ENCODE measurements at places on chromosomes 1 and 21.
A peak's percentile ranks its signal among the peaks of the same experiment; 100 is the strongest.

GRCh38 chr1:109185990-109186732 lies 27.6 kb upstream of the SARS1 start:
- DNase-seq = no peak

GRCh38 chr21:15935530-15935929 lies 205.7 kb downstream of the USP25 start:
- no peak for DNase-seq

GRCh38 chr1:222555992-222556615 lies 8.2 kb upstream of the HHIPL2 start:
- no peak for DNase-seq

GRCh38 chr1:156550346-156550745 lies 22.0 kb downstream of the IQGAP3 start:
- no peak for DNase-seq

GRCh38 chr1:7103361-7103782 lies 318.1 kb downstream of the CAMTA1 start:
- DNase-seq = no peak

GRCh38 chr1:153360190-153360589 lies 2.5 kb downstream of the S100A9 start:
- no peak for DNase-seq

DNA sequence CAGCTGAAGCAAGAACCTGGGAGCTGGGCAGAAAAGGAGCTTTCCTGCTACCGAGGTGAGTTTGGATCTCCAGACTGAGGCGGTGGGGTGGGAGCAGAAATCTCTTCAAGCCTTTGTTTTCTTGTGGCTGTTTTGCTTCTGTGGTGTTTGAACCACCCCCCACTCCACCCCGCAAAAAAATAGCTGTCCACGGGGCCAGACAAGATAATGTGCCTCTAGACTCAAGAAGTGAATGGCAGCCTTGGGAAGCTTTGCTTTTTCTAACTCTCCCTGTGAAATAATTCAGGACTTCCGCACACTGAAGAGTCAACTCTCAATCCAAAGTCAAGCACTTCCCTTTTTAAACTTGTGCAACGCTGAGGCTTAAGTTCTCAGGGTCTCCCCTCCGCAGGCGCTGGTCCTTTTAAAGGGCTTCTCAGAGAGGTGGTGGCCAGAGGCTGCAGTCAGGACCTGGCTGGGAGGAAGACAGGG lies 159.6 kb upstream of the COA6 start:
- no peak for DNase-seq

- no peak for DNase-seq
These were observed 53.6 kb upstream of the A3GALT2 start for GRCh38 chr1:33374336-33375105.

GRCh38 chr1:50975436-50975835 lies 5.4 kb downstream of the CDKN2C start:
- no peak for DNase-seq

- no peak for DNase-seq
These were observed 165.8 kb downstream of the ST6GALNAC3 start for GRCh38 chr1:76240316-76240715.

GRCh38 chr1:29444782-29445729 lies 208.7 kb downstream of the PTPRU start:
- DNase-seq = no peak

DNA sequence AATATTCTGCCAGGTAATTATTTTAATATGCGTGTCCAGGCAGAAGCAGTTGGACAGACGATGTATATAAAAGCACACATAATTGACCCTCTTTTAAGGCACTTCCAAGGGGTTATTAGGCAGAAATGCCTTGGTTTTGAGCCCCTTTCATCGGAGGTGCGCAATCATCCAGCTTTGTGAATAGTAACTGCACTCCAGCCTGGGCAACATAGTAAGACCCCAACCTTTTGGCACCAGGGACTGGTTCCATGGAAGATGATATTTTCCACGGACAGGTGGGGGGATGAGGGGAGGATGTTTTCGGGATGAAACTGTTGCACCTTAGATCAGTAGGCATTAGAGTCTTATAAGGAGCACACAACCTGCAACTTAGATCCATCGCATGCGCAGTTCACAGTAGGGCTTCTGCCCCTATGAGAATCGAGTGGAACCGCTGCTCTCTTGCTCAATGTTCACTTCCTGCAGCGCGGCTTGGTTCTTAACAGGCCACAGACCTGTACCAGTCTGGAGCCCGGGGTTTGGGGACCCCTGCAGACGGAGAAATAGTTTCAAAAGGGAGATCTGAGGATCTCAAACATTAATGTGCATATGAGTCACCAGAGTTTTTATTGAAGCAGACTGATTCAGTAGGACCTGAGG lies 1.8 kb upstream of the MCOLN2 start:
- peak; percentile 36 for DNase-seq

GRCh38 chr1:236990052-236990445 lies 14.2 kb downstream of the MT1HL1 start:
- no peak for DNase-seq

DNA sequence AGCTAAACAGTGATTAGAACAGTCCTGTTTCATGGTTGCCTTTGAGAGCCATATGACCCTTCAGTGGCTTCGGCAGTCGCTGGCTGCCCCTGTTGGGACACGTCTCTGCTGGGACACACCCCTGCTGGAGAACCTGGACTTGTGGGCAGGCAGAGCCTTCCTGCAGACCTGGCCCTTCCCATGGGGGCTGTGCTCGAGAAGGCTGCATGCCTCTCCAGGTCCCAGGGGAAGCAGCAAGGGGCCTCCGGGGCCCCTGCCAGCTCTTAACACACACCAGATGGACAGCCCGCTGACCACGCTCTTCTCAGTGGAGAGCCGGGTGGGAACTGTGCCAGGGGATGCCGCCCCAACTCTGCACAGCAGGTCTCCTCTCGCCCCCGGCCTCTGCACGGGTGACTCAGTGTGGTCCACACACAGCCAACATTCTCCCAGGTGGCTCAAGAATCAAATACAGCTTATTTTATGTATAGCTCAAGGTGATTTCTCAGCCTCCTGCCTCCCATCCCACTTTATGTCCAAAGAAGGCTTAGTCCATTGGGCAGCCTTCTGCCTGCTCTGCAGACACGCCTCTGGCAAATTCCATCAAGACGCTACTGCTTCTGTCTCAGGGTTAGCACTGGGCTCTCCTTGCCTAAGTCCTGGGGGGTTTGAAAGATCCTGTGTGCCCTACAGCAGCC lies 450.8 kb downstream of the KIF26B start:
- DNase-seq = no peak

DNA sequence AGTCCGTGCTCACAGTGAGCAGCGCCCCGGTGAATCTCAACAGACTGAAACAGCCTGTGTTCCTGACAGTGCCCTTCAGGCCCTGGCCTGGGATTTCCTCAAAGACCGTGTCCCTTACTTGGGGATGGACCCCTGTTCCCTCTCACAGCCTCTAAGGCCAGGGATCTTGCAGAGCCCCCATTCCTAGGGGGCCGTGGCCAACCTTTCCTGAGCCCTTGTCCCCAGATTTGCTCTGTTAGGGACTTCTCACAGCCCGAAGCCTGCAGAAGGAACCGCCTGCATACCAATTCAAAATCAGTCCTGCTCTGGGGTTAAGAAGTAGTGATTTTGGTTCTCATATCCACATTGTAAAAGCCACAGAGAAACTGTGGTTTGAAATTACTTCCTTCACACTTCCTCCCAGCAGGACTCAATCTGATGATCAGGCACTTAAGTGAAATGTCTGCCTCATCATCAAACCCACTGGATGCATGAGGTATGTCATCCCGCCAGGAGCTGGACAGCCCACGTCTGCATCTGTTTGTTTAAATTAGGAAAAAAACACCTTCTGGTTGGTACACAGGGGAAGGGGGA lies 14.9 kb downstream of the ABCA4 start:
- no peak for DNase-seq

DNA sequence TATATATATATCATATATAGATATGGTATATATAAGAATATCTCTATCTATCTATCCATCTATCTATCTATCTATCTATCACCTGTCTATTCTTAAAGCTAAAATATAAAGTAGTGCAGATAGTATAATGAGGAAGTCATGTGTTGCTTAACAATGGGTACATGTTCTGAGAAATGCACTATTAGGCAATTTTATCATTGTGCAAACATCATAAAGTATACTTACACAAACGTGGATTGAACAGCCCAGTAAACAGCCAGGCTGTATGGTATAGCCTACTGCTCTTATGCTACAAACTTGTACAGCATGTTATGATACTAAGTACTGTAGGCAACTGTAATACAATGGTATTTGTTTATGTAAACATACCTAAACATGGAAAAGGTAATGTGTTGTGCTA lies 621.0 kb upstream of the NCAM2 start:
- no peak for DNase-seq

DNA sequence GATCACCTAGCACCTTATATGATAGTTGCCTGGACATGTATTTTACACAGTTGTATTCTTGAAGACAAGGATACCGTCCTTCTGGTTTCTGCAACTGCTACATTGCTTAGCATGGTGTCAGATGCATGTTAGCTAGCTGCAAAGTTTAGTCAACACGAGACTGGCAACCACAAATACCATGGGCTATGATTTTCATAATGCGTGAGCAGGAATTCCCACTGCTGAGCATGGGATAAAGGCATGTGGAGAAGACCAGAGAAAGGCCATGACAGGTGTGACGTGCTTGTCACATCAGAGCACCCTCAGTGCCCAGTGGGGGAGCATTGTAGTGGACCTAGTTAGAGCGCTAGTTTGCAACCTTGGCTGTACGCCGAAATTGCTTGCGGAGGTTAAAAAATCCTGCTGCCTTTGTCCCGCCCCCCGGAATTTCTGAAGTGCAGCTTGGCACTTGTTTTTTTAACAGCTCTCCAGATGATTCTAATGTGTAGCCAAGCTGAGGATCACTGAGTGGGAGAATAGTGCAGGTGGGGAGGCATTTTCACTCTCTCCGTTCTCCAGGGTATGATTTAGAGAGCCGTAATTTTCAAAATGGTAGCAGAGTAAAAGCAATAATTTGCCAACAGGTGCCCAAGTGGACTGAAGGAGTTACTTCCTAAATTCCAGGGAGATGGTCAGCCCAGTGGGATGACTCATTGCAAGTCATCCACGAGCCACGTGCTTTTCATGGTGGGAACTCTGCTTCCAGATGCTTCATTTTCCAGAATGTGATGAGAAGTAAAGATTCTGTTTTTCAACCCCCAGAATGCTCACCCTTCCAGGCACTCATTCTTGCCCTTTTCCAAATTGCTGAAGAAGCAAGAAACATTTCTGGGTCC lies 81.0 kb downstream of the CNIH3 start:
- no peak for DNase-seq

GRCh38 chr1:17551755-17552234 lies 12.3 kb downstream of the ARHGEF10L start:
- DNase-seq = no peak

DNA sequence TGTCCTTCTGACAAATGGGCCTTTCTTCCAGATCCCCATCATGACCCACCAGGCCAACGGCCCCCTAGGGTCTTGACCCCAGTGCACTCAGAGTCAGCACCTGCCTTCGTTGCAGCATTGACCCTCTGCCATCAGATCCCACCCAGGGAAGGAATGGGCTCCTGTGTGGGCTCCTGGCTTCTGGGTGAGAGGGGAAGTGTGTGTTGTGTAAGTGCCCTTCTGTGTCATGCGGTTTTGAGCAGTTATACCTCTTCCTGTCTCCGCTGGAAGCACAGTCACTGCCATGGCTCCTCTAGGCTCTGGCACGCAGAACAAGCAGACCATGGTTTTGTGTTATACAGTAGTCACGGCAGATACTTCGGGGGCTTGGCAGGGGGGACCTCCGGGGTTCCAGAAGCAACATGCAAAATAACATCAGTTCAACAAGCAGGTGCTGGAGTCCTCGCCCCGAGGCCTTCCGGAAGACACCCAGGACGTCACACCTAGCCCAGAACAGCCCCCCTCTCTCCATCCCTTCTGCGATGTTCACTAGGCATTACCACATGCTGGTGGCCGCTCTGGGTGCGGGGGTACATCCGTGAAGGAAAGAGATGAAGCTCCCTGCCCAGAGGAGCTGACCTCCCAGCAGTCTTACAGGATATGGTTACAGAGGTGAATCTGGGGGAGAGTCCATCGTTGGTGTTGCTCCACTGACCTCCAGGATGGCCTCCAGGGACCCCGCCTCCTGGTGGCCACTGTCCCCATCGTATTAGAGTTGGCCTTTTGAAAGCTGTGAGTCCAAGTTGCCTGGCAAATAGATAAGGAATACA lies 17.4 kb upstream of the KCNAB2 start:
- DNase-seq = peak; percentile 33

GRCh38 chr1:189803364-189803763 lies 674.3 kb downstream of the BRINP3 start:
- DNase-seq = no peak

- no peak for DNase-seq
These were observed 244.1 kb downstream of the GRIK3 start for GRCh38 chr1:36790191-36790590.

DNA sequence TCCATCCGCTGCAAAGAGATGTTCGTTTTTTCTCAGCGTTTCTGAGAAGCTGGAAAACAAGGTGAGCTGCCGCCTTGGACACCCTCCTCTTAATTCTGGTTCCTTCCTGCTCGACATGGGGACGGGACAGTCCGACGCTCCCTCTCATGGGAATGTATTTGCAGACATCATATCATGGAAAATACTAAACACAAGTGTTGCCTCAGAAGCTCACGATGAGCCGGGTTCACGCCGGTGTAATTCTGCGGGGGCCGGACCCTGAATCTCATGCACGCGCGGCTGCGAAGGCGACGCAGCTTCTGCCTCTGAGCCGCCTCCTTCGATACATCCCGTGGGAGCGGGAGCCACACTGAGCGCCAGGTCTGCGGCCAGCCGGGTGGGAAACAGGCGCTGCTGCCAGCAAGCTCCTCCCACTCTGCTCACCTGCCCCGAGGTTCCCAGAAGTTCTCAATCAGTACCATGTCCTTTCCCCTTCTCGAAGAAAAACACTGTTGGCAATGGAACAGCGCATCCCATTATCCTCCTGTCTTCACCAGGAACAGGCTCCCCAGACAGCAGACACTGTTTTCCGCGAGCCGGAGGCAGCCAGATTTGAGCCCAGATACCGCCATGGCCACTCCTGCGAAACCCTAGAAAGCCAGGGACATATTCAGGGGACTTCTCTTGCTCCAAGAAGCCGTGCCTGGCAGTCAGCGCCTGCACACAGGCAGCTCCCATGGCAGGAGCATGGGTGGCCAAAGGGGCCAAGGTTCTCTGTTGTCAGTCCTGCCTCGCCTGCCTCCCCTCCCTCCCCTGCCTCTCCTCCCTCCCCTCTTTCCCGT lies 98.0 kb downstream of the WDR4 start:
- no peak for DNase-seq

- no peak for DNase-seq
These were observed 33.9 kb downstream of the APP start for GRCh38 chr21:26136671-26137070.

DNA sequence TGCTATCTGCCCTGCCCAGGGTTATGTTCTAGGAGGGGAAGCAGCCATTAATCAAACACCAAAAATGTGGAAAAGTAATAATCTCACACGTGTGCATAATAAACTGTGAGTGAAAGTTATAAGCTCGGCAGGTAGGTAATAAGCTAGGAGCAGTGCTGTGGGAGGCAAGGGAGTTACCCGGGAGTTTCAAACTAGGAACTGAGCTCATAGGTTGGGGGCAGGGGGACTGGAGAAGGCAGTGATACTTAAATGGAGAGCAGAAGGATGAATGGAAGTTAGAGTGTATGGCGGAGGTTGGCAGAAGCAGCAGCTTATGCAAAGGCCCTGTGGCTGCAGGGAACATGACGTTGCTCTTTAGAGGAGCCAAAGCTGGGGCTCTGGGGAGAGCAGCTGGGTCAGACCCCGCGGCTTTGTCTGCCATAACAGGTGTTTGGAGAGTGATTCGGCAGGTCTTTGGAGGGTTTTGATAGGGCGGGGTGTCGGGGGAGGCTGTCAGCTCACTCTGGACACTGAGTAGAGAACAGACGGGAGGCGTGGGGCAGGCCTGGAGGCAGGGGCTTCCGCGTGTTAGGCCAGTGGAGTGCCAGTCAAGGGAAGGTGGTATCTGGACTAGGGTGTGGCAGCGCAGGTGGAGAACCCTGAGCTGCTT lies 20.0 kb downstream of the PTPRF start:
- no peak for DNase-seq

Measured in activated T-cell treated with anti-CD3 and anti-CD28 coated beads for 1 hour (primary cell).